Adipose tissue (tissue), 3 donors: ENCODE measurements at places on chromosomes 5 and 9. TPM values are rescaled to one million over a fixed set of nuclear protein-coding genes. Genes with fewer than 3 reads are reported as not detected.

SLC28A3 gene
- 0.68 TPM for polyA plus RNA-seq

RICTOR gene
- polyA plus RNA-seq, result 3.2 TPM

GLDC gene
- polyA plus RNA-seq, result 0.07 TPM

PRLR gene
- polyA plus RNA-seq, result 0.11 TPM

QRFP gene
- 0.12 TPM for polyA plus RNA-seq

SPINK13 gene
- polyA plus RNA-seq, result not detected

PAEP gene
- not detected for polyA plus RNA-seq

PCDHGA8 gene
- polyA plus RNA-seq, result 0.07 TPM

OMD gene
- 2.9 TPM for polyA plus RNA-seq

UBE2QL1 gene
- 0.90 TPM for polyA plus RNA-seq

TTC23L gene
- polyA plus RNA-seq, result not detected

TEX48 gene
- polyA plus RNA-seq, result not detected

CCNJL gene
- polyA plus RNA-seq, result 0.09 TPM

EFNA5 gene
- 5.4 TPM for polyA plus RNA-seq

CLIC3 gene
- 3.0 TPM for polyA plus RNA-seq

BTNL9 gene
- polyA plus RNA-seq, result 467 TPM

TAF11L5 gene
- polyA plus RNA-seq, result not detected

RETREG1 gene
- polyA plus RNA-seq, result 9.2 TPM

FBXO10 gene
- polyA plus RNA-seq, result 2.9 TPM

SLC4A9 gene
- not detected for polyA plus RNA-seq

IFNB1 gene
- not detected for polyA plus RNA-seq

ADAMTS16 gene
- polyA plus RNA-seq, result 1.7 TPM

BARHL1 gene
- polyA plus RNA-seq, result not detected

SCGB3A2 gene
- not detected for polyA plus RNA-seq

SNX24 gene
- 5.0 TPM for polyA plus RNA-seq

ANKRD18A gene
- 0.78 TPM for polyA plus RNA-seq

NRARP gene
- 3.8 TPM for polyA plus RNA-seq

PCDHGA7 gene
- polyA plus RNA-seq, result 0.31 TPM

GABRA6 gene
- polyA plus RNA-seq, result not detected

CARTPT gene
- 0.85 TPM for polyA plus RNA-seq

PCDHA8 gene
- 0.01 TPM for polyA plus RNA-seq

MEF2C gene
- polyA plus RNA-seq, result 3.3 TPM

HRH2 gene
- 0.69 TPM for polyA plus RNA-seq

CDH6 gene
- 2.0 TPM for polyA plus RNA-seq

CCDC171 gene
- 1.1 TPM for polyA plus RNA-seq

PCSK1 gene
- polyA plus RNA-seq, result 1.1 TPM

THBS4 gene
- polyA plus RNA-seq, result 25.1 TPM

SH3TC2 gene
- 0.33 TPM for polyA plus RNA-seq

IL11RA gene
- 43.3 TPM for polyA plus RNA-seq

EPB41L4A gene
- 2.9 TPM for polyA plus RNA-seq

FABP6 gene
- not detected for polyA plus RNA-seq

IL9 gene
- not detected for polyA plus RNA-seq

CDH10 gene
- not detected for polyA plus RNA-seq
